ENCODE measurements at places on chromosomes 3 and 15.

- no peak for DNase-seq
These were observed 94.3 kb downstream of the XRN1 start for GRCh38 chr3:142353571-142353970.

DNA sequence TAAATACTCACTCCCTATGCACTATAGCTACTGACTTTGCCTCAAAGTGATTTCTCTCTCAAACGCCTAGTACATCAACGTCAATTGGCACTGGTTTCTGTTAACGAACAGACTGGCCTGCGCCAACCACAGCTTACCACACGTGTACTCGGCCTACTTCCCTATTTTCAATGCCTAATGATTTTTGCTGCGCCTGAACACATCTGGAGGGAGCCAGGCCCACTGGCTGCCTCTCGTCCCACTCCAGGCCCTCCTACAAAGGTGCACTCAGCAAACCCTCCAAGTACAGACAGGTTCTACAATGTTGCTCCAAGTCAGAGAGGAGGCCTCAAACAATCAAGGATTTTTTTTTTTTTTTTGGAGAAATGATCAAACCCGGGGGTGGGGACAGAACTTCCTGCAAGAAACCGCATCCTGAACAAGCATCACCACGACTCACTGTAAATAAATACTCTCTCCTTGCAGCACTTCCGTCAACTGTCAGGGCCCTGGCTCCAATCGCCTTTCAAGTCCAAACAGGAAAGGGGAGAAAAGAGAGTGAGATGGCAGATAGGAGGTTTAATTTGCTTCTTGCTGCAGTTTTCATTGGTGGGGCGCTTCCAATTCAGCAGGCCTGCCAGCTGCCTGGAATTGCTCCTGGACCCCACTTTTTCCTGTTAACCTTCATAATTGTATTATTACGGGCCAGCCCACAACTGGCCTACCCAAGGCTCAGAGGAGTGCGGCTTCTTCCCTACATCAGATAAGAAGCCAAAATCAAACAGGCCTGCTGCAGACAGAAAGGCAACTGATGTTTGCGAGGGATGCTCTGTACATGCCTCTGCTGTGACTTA is 139.3 kb downstream of the FOXP1 start:
- DNase-seq = no peak

- DNase-seq = no peak
These were observed 631 bp downstream of the NKTR start for GRCh38 chr3:42600958-42601675.

DNA sequence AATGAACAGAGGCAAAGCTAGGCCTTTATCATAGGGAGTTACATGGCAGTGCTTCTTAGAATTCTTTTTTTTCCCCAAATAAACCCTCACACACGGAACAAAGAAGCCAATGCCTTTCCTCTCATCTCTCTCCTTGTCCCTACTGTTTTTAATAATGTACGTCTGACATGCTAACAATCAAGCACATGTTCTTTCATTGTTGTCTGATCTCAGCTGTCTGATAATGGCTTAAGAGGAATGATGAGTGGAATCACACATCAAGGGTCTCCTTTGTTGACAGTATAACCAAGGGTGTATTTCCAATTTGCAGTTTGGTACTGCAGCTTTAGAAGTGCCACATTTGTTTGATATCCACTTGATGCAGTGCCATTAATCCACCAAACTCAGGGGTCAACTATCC is 34.8 kb upstream of the EPHA3 start:
- DNase-seq = no peak

GRCh38 chr15:51731549-51732267 is 5.7 kb downstream of the LYSMD2 start:
- DNase-seq = no peak

GRCh38 chr3:52879090-52879489 is 18.3 kb downstream of the STIMATE start:
- no peak for DNase-seq

GRCh38 chr15:21267671-21268395 is 172.5 kb downstream of the POTEB3 start:
- DNase-seq = no peak
